Left colon (tissue), 2 donors: ENCODE measurements at places on chromosomes 13 and 19. TPM values are rescaled to one million over a fixed set of nuclear protein-coding genes. Genes with fewer than 3 reads are reported as not detected.

Gene OR4F17
- not detected for total RNA-seq

Gene GPR12
- total RNA-seq, result 0.08 TPM

Gene NEK3
- total RNA-seq, result 32.6 TPM

Gene DGKH
- total RNA-seq, result 16.8 TPM

DNA sequence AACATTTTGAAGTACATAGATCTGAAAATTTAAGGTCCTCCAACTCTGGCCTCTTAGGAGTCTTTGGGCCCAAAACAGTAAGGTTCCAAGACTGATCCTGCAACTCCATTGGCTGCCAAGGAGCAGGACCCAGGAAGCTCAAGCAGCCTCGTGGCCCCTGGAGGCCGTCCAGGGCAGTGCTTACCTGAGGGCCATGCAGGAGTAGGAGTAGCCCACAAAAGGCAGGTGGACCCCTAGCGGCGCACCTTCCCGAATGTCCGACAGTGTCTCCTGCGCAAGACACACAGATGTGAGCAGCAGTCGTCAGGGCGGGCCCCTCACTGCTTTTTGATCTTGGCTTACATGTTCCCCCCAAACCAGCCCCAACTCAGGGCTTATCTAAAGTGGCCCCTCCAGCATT lies 5.7 kb upstream of the SIX5 start:
- DNase-seq, result peak; percentile 56

DNA sequence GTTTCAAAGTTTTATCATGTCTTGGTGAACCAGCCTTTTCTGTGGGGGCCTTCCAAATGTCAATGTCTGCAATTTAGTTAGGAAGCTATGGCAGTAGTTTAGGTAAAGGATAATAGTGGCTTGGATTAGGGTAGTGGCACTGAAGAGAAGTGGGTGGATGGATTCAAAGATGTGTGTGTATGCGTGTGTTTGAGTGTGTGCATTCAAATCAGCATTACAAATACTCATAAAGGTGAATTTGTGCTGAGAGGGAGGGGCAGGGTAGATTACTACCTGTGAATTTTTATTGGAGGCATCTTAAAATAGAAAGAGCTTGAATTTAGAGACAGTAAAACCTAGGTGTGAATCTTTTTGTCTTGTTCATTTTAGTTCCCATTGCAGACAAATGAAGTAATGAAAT lies 16.9 kb downstream of the NDFIP2 start:
- no peak for DNase-seq

DNA sequence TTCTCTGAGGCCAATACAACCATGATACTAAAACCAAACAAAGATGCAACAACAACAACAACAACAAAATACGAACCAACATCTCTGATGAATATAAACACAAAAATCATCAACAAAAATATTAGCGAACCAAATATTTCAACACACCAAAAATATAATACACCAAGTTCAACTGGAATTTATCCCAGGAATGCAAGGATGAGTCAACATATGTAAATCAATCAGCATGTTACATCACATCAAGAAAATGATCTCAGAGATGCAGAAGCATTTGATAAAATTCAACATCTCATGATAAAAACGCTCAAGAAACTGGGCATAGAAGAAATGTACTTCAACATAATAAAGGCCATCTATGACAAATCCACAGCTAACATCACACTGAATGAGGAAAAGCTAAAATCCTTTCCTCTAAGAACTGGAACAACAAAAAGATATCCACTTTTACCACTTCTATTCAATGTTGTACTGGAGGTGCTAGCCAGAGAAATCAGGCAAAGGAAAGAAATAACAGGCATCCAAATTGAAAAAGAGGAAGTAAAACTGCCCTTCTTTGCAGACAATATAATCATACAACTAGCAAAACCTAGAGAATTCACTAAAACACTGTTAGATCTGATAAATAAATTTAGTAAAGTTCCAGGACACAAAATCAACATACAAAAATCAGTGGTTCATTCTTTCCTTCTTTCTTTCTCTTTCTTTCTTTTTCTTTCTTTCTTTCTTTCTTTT lies 2448.7 kb upstream of the PCDH20 start:
- no peak for DNase-seq

GRCh38 chr19:35868172-35868822 lies at the start of gene APLP1:
Gene APLP1 (plus strand): TSS chr19:35868574. CDS start chr19:35868637, 63 bp downstream.
- peak; percentile 70 for DNase-seq

- no peak for DNase-seq
Measured at GRCh38 chr13:20512042-20512683, 13.5 kb downstream of the CRYL1 start.

GRCh38 chr13:36763126-36763722 lies 55.8 kb upstream of the RFXAP start:
- no peak for DNase-seq

DNA sequence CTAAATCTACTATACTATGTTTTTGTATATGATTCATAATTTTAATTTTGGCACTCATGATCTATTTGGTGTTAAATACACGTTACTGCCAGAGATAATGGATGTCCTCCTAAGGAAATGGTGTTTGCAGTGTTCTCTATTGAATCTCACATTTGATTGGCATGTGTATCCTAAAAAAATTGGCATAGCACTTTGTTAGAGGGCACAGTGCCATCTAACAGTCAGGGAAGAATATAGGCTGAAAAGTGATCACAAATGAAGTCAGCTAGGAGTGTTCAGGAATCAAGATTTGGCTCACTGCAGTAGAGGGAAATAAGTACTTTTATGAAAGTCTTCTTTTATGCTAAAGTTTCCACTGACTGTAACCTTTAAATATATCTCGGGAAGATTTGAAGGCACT lies 624.6 kb downstream of the GPC6 start:
- no peak for DNase-seq

DNA sequence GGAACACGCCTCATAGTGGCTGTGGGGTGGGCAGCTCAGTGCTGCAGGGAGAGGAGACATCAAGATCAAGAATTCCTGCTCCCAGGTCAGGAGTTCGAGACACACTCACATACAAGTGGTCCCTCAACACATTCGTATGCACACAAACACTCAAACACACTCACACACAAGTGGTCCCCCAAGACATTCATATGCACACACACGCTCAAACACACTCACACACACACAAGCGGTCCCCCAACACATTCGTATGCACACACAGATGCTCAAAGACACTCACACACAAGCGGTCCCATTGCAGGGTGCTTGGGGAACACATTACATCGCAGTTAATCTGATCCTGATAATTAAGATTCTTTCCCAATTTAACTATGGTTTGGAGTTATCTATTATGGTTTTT lies 28.2 kb downstream of the FCGBP start:
- DNase-seq, result no peak

DNA sequence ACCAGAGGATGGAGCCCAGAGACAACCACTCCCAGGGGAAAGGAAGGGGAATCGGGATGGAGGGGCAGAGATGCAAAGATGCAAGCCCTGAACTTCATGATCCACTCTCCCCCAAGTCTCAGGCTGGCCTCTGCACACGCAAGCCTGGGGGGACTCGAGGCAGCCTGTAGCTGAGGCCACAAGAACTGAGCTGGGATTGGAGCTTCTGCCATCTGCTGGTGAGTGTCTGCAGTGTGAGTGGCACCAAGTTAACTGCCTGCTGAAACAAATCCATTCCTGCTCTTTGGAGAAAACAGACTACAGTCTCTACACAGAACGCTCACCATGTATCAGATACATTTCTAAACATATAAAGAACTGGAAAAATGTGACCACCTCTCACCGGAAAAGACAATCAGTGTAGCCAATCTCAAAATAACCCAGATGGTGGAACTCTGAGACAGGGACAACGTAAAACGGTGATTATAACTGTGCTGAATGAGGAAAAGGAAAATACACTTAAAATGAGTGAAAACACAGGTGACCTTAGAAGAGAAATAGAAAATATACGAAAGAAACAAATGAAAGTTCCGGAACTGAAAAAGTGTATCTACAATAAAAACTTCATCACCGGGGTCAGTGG lies 62.1 kb downstream of the KLF2 start:
- no peak for DNase-seq

DNA sequence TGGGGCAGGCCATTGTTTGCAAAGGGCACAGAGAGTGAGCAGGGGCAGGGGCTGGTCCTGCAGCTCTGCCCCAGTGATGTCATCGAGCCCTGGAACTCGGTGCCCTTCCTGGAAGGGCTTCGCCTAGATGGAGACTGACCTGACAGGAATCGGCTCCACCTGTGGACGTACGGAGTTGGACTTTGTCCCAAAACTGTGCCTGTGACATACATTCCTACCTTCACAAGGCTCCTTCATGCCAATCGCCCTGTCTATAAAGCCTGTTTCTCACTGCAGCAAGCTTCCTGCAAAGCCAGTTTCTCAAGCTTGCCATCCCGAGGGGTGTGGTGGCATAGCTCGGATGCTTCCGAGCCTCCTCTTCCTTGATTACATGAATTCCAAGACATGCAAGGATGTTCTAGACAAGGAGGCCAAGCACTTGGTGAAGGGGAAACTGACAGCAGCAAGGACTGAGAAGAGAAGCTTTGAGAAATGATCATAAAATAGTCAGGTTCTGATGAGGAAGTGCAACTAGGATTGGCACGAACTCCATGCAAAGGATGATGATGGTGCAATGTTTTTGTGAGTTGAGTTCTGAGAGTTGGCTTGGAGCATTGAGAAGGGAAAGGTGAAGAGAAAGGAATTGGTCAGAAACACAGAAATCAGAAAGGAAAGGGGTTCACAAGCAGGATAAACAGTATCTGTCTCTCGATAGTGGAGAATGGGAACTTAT lies 73.6 kb upstream of the STK24 start:
- peak; percentile 96 for DNase-seq

GRCh38 chr19:33681081-33681680 lies 59.4 kb downstream of the CHST8 start:
- no peak for DNase-seq

DNA sequence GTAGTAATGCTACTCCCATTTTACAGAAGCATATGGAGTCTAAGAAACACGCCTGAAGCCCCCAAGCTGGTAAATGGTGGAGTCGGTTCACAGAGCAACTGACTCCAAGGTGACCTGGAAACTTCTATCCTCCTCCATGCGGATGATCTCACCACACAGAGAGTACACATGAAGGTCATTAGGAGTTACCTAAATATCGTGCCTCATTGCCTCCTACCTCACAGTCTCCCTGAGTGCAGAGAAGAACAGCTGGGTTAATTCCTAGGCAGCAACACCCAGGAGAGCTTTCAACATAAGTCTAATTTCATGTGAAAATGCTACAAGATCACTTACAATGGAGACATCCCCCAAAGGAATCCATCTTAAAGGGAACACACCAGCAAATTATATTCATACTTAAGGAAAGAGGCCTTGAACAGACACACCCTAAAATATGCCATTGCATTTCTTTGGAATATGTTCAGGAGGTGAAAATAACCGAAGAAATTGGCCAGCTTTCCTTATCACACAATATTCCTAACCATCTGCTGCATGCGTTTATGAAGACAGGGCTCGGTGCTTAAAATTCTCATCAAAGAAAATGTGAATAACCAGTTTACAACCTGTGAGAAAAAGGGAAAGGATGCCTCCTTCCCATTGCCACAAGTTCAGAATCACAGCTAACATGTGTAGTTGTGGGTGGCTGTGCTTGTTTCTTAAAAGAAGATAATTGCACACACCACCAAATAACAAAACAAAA lies 203.6 kb upstream of the NBEA start:
- no peak for DNase-seq

- no peak for DNase-seq
Measured at GRCh38 chr13:106568299-106569003, 514 bp upstream of the ARGLU1 start.

DNA sequence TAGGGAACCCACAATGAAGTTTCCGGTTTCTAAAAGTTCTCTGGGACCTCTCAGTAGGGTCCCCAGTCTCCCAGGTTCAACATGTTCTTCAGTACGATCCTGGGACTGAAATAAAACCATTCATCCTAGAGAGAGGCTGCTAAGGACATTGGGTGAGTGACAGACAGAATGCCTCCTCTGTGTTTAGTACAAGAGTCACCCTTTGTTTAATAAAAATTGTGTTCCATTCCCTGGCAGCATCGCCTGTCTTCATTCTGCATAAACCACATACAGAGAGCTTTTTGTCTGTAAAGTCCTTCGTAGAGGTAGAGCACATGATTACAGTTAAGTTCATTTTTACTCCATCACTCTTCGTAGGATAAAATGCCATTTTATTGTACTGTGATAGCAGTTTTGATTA lies 95.3 kb upstream of the GPR12 start:
- DNase-seq, result no peak

GRCh38 chr13:33110713-33111413 lies 94.6 kb downstream of the KL start:
- DNase-seq, result peak; percentile 39

DNA sequence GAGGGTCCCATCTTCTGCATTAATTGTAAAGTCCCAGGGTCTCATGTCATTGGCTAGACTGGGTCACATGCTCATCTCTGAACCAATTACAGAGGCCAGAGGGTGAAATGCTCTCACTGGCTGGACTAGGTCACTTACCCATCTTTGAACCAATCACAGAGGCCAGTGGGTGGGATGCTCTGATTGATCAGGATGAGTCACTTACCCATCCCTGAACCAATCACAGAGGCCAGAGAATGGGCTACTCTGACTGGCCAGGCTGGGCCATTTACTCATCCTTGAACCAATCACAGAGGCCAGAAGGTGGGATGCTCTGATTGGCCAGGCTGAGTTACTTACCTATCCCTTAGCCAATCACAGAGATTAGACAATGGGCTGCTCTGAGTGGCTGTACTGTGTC lies 5.3 kb downstream of the MISP start:
- DNase-seq, result no peak

GRCh38 chr19:11284515-11284914 lies 11.4 kb upstream of the TSPAN16 start:
- no peak for DNase-seq

DNA sequence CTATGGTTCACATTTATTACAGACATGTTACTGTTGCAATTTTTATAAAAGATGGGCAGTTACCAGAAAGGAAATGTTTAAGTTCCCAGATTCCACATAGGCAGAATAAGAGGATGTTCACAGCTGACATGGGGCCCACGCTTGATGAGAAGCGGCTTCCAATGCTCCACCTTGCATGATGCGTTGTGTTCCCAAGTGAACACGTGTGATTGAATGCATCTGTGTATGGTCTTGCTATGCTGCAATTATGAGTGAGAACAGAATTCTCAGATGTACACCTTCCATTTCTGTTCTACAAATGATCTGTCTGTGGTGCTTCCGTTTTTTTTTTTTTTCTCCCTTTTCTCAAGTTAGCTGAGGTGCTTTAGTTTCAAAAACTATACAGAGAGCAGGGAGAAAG lies 15.5 kb downstream of the UPF3A start:
- DNase-seq, result no peak

- peak; percentile 84 for DNase-seq
Measured at GRCh38 chr19:45508417-45508860, 1.2 kb downstream of the VASP start.
